Kidney glomerular epithelial cell (primary cell): ENCODE measurements at places on chromosomes 16 and 17.

- DNase-seq: no peak
Observed at GRCh38 chr17:16455997-16456741, 35.8 kb downstream of the LRRC75A start.

GRCh38 chr16:23724096-23724784 is 11.2 kb upstream of the ERN2 start:
- DNase-seq: no peak

DNA sequence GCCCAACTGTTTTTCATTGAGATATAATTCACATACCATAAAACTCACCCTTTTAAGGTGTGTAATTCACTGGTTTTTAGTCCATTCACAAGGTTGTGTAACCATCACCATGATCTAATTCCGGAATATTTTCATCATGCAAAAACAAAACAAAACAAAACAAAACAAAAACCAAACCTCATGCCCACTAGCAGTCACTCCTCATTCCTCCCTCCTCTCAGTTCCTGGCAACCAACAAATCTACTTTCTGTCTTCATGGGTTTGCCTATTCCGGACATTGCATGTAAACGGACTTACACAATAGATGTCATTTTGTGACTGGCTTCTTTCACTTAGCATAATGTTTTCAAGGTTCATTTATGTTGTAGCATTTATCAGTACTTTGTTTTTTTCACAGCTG is 4.5 kb upstream of the NOD2 start:
- no peak for DNase-seq

- DNase-seq: no peak
Observed at GRCh38 chr16:69834807-69835466, 72.8 kb downstream of the WWP2 start.

- DNase-seq: no peak
Observed at GRCh38 chr17:62693616-62694409, 66.3 kb downstream of the MRC2 start.

GRCh38 chr17:77779711-77780539 is 178.6 kb upstream of the TNRC6C start:
- no peak for DNase-seq

- DNase-seq: no peak
Observed at GRCh38 chr16:67378642-67379041, 14.7 kb downstream of the TPPP3 start.

- no peak for DNase-seq
Observed at GRCh38 chr16:50696126-50696525, 2.7 kb downstream of the NOD2 start.

DNA sequence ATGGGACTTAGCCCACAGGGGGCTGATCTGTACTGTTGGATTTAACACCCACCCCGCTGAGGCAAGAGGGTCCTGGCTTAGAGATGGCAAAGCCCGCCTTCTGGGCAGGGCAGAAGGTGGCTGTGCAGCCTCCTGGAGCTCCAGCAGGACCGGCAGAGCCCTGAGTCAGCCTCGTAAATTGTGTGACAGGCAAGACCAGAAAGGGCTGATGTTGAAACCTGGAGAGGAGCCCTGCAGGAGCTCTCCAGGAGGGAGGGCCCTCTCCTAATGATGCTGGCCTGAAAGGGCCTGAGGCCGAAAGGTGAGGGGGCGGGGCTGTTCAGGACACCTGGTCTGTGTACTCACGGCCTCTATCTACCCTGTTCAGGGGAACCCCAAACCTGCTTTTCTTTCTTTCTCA is 22.5 kb upstream of the MYO15B start:
- DNase-seq: no peak

DNA sequence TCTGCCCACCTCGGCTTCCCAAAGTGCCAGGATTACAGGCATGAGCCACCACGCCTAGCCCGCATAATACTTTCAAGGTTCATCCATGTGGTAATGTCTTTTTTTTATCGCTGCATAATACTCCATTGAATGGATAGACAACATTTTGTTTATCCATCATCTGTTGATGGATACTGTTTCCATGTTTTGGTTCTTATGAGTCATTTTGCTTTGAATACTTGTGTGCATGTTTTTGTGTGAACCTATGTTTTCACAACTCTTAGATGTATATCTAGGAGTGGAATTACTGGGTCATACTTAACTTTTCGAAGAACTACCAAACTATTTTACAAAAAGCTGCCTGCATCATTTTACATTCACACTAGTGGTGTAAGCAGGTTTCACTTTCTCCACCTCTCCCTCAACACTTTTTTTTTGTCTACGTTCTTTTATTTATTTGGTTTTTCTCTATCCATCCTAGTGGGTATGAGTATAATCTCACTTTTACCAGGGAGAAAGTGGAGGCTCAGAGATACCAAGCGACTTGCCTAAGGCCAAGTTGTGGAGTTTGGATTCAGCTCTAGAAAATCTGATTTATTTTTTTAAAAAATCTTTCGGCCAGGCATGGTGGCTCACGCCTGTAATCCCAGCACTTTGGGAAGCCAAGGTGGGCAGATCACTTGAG is 151.2 kb downstream of the CMIP start:
- no peak for DNase-seq
